ENCODE measurements at places on chromosomes 3 and 15.

DNA sequence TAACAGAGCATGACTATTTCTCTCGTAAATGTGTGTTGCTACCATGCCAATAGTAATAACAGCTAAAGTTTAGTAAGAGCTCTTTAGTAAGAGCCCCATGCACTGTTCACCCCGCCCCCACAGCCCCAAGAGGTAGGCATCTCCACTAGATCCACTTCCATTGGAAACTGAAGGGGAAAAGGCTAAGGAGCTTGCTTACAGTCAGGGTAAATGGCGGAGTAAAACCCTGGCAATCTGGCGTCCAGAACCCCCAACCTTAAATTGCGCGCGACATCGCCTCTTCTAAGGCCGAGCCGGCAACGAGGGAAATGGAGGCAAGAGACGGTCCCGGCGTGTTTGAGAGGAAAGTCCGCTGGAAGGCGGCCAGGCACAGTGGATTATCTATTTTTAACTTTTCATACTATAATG lies 654 bp upstream of the C3orf38 start:
- peak overlapping the region; percentile 96 for H3K27ac ChIP-seq
- no peaks in the 10 kb centered on the region for H3K27me3 ChIP-seq
- DNase-seq: no peak
- no peaks in the 10 kb centered on the region for H3K36me3 ChIP-seq
- H3K4me1 ChIP-seq: no peaks in the 10 kb centered on the region

DNA sequence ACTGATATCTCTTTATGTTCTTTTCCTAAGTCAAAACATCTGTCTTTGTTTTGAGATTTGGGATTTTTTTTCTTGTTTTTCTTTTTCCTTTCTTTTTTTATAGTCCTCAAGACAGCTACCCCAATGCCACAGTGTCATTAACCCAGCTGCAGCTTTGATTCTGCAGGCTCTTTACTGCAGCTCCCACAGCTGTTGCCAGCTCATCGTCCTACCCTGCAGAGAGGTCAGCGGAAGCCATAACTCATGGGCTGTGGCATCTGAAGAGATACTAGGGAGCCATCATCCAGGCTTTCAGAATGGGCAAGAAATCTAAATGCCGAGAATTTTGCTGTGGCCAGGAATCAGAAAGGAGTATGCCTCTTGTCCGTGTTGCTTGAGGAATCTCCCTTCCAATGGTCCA lies 44.3 kb upstream of the SLC24A5 start:
- no peak for DNase-seq
- no peaks in the 10 kb centered on the region for H3K36me3 ChIP-seq
- no peaks in the 10 kb centered on the region for H3K4me1 ChIP-seq
- no peak overlapping the region for H3K4me3 ChIP-seq

GRCh38 chr15:70672081-70672480 lies 91.3 kb downstream of the UACA start:
- H3K27ac ChIP-seq: no peak overlapping the region
- H3K4me3 ChIP-seq: no peak overlapping the region
- peaks cover 4% of the 10 kb centered on the region for H3K36me3 ChIP-seq
- DNase-seq: no peak
- H3K4me1 ChIP-seq: peaks cover 5% of the 10 kb centered on the region

DNA sequence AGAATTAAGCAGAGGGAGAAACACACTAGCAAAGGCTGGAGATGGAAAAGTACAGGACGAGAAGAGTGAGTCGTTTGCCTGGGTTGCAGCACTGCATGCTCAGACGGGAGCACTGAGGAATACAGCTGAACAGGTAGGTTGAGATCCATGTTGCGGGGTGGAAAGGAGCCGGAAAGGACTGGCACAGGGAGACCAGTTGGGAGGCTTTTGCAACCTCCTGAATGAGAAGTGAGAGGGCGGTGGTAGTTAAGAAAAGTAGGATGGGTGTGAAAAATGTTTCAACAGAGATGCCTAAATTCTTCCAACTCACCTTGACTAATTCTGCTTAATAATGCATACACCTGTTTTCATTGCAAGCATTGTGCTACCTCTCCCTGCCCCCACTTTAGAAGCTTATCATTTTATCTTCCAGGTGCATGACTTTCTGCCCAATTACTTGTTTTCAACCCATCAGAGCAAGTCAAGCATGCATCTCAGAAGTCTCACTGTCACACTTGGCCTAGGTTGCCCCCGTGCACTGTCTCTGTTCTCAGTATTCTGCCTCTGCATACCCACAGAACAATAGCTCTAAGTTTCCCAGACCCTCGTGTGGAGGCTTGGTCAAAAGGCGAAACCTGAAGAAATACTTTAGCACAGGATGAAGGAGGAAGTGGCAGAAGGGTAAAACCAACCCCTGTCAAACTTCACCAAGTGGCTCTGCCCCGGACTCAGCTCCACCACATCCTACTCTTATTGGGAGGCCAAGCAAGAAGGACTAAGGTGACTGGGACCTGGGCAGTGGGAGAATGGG lies 199.3 kb upstream of the BCL6 start:
- no peak overlapping the region for H3K4me3 ChIP-seq
- no peak overlapping the region for H3K27ac ChIP-seq
- no peak for DNase-seq
- H3K4me1 ChIP-seq: peaks cover 21% of the 10 kb centered on the region
- H3K36me3 ChIP-seq: no peaks in the 10 kb centered on the region

GRCh38 chr15:70507772-70508371 lies 255.5 kb downstream of the UACA start:
- peak overlapping the region; percentile 89 for H3K27ac ChIP-seq
- no peaks in the 10 kb centered on the region for H3K36me3 ChIP-seq
- peak; percentile 77 for DNase-seq
- H3K4me3 ChIP-seq: no peak overlapping the region
- no peaks in the 10 kb centered on the region for H3K27me3 ChIP-seq
- H3K4me1 ChIP-seq: peaks cover 53% of the 10 kb centered on the region
